Activated effector memory CD4-positive, alpha-beta T cell treated with Interleukin-2 at 50 U/mL for 16 hours (primary cell): ENCODE measurements at places on chromosomes 2 and 18.

DNA sequence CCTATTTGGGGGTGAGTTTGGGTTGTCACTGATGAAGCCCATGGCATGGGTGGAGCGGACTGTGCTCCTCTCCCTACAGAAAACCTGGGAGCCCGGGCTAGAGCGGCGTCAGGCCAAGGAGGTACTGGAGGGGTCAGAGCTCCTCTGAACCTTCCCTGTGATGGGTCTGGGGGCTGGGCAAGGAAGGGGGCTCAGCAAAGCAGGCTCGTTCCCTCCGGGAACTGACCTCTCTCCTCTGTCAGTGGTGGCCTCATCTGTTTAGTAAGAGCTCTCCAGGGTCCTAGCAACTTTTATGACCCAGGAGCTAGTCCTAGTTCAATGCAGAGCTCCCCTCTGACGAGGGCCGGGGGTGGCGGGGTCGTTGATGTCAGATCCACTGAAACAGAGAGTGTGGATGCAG lies 62.4 kb upstream of the OTOF start:
- DNase-seq, result no peak

DNA sequence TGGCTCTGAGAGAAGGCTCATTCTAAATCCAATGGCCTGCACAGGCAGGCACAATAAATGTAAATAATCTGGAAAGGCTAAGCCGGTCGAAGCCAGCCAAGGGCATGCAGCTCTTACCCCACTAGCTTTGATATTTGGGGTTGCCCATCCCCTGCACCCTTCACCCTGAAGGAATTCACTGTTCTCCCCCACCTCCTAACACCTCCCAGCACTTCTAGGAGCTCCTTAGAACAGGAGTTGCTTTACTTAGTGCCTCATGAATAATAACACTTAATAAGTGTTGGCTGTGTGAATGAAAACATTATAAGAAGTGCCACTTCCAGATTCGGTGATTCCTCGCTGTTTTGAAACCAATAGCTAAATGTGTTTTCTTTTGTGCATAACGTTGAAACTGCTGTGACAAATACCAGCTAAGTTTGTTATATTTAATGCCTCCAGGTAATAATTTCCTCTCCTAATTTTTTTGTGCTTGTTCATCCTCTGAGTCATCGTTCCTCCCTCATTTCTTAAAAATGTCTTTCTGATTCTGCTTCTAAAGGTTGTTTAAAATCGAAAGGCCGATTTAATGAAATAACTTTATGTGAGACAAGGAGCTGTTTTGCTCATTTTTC lies 458.8 kb downstream of the METTL4 start:
- DNase-seq, result no peak

- no peak for DNase-seq
Measured at GRCh38 chr2:142306131-142306530, 175.3 kb upstream of the LRP1B start.

DNA sequence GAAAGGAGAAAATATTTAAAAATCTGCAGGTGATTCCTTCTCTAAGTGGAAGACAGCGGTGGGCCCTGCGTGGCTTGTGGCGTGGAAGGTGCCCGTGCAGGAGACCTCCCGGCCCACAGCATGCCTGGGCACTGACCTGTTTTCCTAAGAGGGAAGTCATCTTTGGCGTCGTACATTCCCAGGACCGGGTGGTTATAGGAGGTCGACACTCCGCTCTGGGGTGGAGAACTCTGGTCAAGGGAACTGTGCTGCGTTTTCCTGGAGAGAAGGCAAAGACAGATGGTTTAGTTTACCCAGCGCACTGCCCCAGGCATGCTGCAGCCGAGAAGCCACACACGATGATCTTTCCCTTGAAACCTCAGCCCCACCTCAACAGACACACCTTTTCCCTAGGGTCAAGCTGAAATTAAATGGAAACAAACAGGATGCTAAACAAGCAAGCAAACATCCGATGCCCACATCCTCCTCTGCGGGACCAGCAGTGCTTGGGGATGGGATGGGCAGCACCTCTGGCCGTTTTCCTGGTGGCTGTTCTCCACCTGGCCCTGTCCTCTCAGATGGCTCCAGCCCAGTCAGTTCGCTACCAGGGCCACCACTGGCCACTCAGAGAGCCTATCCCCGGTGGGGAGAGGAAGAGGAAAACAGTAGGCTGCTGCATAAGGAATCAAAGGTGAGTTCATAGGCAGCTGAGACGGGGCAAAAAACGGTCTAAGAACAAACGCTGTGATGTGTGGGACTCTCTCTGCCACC lies 244.1 kb downstream of the HDAC4 start:
- DNase-seq, result no peak

GRCh38 chr2:29215073-29215472 lies 99.9 kb downstream of the CLIP4 start:
- DNase-seq, result no peak

DNA sequence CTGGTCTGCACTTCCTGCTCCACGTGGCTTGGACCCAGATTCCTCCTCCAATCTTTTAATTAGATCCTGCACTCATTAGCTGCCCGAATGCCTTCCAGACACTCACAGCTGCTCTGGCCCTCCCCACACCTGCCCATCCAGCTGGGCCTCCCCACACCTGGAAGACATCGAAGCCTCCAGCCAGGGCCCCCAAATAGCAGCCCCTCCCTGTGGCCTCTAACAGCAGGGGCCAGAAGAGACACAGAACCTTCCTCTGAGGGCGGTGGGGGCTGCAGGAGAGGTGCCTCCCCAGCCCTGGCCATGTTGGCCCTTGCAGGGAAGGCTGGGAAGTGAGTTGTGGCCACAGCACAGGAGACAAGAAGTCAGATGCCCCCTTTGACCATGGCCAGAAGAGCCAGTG lies 252.8 kb downstream of the DYSF start:
- DNase-seq, result no peak

- DNase-seq, result no peak
Measured at GRCh38 chr2:20925265-20925889, 102.5 kb upstream of the LDAH start.

DNA sequence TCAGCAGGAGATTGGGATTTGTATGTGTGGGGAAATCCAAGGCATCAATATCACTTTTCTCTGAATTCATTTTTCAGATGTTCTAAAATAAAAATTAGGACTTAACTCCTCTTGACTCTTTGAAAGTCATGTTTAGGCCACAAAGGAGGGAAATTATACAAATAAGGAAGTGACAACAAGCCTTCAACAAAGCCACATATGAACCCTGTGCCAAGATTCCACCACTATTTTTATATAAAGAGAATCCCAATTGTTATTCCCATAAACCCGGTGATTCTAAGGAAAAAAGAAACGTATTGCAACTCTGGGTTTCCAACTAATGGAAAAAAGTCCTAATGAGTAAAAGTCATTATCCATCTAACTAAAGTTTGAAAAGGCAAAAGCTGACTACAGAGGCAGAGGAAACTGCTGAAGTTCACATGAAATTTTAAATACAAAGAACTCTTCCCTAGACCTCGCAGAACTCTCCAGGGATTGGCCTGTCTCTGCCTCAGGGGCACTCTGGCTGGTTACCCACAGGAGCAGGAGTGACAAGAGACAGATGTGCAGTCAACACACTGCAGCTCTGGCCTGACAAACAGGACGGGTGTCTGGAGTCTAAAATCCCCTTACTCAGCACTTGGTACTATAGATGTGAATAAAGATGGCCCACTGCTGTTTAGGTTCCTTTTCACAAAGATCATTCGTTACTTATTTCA lies 11.5 kb downstream of the NPC1 start:
- no peak for DNase-seq

GRCh38 chr2:10329880-10330699 lies 27.4 kb downstream of the HPCAL1 start:
- DNase-seq, result peak; percentile 19

DNA sequence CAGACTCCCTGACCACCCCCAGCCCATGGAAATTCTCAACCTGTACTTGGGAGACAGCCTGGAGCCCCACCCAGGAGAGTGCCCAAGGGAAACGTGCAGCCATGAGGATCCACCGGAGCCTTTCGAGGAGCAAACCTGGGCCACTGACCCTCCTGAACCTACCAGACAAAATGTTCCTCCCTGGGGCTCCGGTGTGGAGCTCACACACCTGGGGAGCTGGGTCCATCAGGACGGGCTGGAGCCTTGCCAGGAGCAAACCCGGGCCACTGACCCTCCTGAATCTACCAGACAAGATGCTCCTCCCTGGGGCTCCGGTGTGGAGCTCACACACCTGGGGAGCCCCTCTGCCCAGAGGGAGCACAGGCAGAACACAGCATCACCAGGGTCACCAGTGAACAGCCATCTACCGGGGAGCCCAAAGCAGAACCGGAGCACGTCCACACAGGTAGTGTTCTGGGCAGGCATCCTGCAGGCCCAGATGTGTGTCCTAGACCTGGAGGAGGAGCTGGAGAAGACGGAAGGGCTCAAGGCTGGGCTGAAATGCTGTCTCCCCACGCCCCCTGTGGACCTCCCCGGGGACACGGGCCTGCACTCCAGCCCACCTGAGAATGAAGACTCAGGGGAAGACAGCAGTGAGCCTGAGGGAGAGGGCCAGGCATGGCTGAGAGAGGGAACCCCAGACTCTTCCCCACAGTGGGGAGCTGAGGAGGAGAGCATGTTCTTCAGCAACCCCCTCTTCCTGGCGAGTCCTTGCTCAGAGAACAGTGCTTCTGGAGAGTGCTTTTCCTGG lies 8.9 kb downstream of the PSD4 start:
- no peak for DNase-seq

DNA sequence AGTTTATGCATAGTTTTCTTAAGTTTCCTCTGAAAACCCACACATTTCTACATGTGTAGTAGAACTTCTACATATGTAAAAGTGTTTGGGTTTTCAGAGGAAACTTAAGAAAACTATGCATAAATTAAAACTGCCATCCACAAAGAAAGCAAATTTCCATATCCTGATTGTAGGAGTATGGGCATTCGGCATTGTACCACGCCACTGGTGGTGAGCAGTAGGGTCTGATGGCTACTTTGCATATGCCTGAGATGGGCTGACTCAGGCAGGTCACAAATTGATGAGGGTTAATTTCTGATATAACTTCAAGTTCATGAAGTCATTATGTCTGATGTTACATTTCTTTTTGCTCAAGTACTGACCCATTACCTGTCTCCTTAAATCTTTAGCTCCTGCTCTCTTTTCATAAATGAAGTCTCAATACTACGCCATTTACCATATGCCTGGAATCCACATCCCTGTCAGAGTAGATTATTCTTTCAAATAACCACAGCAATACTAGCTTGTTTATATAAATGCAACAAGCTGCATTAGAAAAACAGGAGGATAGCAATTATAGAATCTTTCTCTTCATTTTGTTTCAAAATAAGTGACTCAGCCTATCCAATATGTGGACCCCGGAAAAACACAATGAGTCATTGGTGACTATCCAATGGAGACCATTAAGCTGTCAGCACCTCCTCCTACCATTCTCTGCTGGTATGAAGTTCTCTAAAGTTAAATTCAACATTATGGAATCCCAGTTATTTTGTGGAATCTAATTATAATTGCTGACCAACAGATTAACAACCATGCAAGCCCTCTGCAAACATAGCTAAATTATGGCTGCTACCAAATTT lies 355.2 kb upstream of the UBE2E3 start:
- DNase-seq, result no peak

GRCh38 chr2:190980630-190981209 lies 33.3 kb downstream of the STAT1 start:
- DNase-seq, result no peak
